Skin of body (tissue), 3 donors: ENCODE measurements at places on chromosomes 2 and 18. TPM values are rescaled to one million over a fixed set of nuclear protein-coding genes. Genes with fewer than 3 reads are reported as not detected.

GRCh38 chr2:177679611-177680605 lies 287.3 kb downstream of the AGPS start:
- no peak for DNase-seq

DNA sequence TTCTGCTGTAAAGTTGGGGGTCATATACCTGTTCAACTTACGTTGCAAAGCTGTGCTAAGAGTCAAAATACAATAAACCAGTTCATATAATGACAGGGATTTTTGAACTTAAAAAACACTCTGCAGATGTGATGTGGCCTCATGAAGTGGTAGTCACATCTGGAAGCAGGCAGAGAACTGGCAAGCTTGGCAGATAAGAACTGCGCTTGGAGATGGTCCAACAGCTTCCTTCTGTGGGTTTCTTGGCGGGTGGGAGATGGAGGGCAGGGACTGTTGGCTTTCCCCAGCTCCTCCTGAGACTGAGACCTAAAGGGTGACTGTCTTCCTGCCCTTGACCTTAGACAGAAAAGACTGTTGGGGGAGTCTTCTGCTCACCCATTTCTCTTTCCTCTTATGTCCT lies 140.4 kb downstream of the CTIF start:
- DNase-seq: no peak

The COL4A4 gene
- 0.30 TPM for total RNA-seq

The EVX2 gene
- not detected for total RNA-seq

The SATB2 gene
- total RNA-seq: 6.0 TPM
